Activated CD4-positive, alpha-beta T cell treated with anti-CD3 and anti-CD28 coated beads for 24 hours (primary cell): ENCODE measurements at places on chromosomes 3 and 15.

DNA sequence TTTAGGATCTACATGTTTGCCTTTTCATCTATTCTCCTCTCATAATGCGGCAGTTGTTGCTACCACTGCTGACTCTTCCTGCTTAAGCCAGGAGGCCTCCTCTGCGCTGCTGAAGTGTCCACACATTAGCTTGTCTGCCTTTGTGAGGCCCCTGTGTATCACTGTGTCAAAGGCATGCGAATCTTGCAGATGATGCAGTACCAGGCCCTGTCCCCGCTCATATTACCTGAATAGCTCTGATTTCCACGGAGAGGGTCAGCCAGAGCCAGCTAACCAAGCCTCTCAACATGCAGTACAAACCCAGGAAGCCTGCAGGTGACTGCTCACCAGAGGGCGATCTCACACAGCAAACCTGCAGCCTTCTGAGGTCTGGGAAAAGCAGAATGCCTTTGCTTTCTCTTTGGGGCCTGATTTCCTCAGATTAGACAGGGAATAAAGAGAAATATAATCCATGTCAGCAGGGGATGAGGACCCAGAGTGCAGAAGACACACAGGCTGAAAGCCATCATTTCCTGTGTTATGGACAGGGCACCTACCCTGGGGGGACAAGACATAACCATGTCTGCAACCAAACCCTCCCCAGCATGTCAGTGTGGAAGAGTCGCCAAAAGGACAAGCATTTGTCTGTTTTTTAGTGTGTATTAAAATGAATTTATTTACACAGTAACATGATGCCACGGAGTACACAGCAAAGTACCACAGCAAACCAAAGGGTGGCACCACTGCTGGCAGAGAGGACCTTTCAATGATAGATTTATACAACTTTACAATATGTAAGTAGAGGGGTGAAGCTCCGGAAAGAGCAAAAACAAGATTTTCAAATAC, 36.8 kb upstream of the TSPAN3 start:
- DNase-seq: no peak

GRCh38 chr3:186381424-186382216, 19.6 kb upstream of the DGKG start:
- no peak for DNase-seq

GRCh38 chr15:40092979-40093869, 15.5 kb downstream of the BMF start:
- DNase-seq: no peak

- no peak for DNase-seq
Observed at GRCh38 chr15:67024314-67024997, 40.9 kb upstream of the SMAD3 start.

DNA sequence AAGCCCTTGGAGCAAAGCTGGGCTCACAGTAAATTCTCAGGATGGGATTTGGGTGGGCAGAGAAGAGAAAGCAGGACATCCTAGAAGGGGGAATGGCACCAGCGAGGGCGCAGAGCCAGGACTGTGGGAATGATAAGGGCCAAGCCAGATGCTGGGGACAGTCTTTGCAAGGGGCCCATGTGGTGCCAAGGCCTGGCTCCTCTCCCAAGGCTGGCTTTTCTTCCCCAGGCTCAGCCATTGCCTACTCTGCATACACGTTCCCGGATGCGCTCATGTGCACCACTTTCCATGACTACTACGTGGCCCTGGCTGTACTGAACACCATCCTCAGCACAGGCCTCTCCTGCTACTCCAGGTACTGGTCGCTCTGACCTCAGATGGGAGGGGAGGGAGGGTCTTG, 24.7 kb upstream of the KIF23 start:
- DNase-seq: no peak

- DNase-seq: no peak
Observed at GRCh38 chr15:51576911-51577500, 45.6 kb downstream of the DMXL2 start.
